Activated naive CD4-positive, alpha-beta T cell treated with anti-CD3 and anti-CD28 coated beads, Interleukin-2, amount 10 ng/mL, durations not matched to agents 7 days and 5 days (primary cell): ENCODE measurements at places on chromosomes 5 and 9.
A peak's percentile ranks its signal among the peaks of the same experiment; 100 is the strongest.

GRCh38 chr5:141780952-141781781 is 97.0 kb downstream of the PCDH1 start:
- no peak overlapping the region for H3K4me3 ChIP-seq
- no peaks in the 10 kb centered on the region for H3K4me1 ChIP-seq
- H3K36me3 ChIP-seq, result no peaks in the 10 kb centered on the region
- peaks cover 12% of the 10 kb centered on the region for H3K27me3 ChIP-seq
- no peak overlapping the region for H3K27ac ChIP-seq
- no peak for DNase-seq

DNA sequence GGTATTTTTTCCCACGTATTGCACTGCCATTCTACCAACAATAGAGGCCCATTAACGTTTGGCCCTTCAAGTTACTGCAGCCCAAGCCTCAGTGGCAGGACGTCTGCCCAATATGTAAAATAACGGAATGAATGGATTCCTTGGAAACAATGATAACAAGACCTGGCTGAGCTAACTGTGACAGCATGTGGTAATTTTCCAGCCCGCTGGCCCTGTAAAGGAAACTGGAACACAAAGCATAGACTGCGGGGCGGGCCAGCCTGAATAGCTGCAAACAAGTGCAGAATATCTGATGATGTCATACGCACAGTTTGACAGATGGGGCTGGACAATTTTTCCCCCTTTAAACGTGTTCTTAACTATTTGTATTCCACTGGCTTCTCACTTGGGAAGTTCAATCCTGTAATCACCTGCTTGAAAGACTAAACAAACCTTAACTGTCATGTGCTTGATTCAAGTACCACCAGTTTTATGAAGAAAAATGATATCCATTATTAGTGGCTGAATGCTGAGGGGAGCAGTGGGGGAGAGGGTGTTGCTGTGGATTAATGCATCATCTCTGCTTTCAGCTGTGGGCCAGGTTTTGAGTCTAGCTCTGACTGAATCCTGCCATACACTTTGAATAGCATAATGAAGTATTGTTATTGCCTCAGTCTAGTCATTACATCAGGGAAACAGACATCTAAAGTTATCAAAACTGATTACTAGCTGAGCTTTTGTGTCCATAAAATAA is 323.9 kb downstream of the TMEM161B start:
- H3K4me1 ChIP-seq, result no peaks in the 10 kb centered on the region
- no peak overlapping the region for H3K4me3 ChIP-seq
- no peak for DNase-seq

DNA sequence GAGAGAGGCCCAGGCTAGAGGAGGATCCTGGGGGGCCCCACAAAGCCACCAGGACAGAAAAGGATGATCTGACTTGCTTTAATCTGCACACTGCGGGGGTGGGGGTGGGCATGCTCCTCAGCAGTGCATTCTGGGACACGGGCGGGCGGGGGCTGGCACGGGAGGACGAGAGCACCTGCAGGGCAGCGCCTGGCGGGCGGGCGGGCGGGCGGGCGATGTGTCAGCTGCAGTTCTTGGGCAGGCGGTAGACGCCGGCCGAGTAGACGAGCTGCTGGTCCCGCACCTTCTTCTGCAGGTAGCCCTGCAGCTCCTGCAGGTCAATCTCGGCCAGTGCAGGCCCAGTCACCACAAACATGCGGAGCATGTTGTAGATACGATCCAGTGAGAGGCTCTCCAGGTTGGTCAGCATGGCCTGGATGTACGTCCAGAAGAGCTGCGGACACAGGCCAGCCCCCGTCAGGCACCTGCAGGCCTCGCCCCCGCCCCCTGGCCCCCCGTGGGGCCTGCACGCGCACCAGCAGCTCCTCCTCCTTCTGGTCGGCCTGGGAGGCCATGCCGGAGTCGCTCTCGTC is 3.0 kb upstream of the TMEM210 start:
- H3K27ac ChIP-seq, result no peak overlapping the region
- no peak for DNase-seq
- no peak overlapping the region for H3K4me3 ChIP-seq
- peaks cover 2% of the 10 kb centered on the region for H3K36me3 ChIP-seq

DNA sequence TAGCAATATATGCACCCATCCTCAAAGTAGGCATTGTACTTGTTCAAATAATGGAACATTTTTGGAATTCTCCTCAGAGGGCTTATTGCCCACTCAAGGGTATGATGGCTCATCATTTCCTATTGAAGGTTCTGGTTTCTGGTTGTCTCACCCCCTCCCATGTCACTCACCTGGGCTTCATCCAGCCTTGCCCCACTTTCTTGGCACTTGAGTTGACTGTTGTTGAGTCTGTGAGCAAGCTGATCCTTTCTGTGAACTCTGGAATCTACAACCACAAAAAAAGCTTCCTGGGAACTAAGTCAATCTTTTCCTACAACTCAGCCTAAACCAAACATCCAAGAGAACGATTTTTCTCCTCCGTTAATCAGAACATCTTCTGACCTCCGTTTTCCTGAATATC is 73.9 kb upstream of the ANKH start:
- no peak overlapping the region for H3K4me3 ChIP-seq
- peaks cover 5% of the 10 kb centered on the region for H3K4me1 ChIP-seq
- H3K27me3 ChIP-seq, result peaks cover 4% of the 10 kb centered on the region
- H3K36me3 ChIP-seq, result no peaks in the 10 kb centered on the region
- H3K27ac ChIP-seq, result no peak overlapping the region

DNA sequence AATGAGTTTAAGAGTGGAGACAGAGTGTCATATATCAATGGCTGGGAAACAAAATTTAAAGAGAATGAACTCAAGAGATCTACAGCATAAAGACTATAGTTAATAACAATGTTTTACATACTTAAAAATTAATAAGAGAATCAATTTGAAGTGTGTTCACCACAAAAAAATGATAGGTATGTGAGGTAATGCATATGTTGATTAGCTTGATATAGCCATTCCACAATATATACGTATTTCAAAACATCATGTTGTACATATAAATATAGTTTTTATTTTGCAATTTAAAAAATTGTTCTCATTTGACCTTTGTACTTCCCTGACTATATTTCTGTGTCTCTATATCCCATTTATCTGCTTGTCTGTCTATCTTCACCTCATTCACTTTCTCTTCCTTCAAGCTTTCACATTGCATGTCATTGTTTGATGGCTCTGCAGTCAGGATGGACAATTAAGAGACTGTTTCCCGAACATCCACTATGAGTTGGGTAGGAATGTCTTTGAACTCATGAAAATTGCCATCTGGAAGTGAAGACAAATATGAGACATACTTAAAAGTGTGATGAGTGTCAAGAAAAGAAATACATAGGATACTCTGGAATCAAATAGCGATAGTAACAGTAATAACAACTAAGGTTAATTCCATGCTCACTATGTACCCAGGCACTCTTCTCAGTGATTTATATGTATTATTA is 359.9 kb upstream of the ACTBL2 start:
- no peak for DNase-seq
- H3K4me3 ChIP-seq, result no peak overlapping the region
- no peaks in the 10 kb centered on the region for H3K4me1 ChIP-seq

- peaks cover 11% of the 10 kb centered on the region for H3K27me3 ChIP-seq
- no peak overlapping the region for H3K4me3 ChIP-seq
- no peaks in the 10 kb centered on the region for H3K4me1 ChIP-seq
These were observed 6.7 kb upstream of the C5orf63 start for GRCh38 chr5:127079994-127080491.

GRCh38 chr5:126561908-126562307 is 33.1 kb downstream of the ALDH7A1 start:
- H3K4me1 ChIP-seq, result no peaks in the 10 kb centered on the region
- H3K4me3 ChIP-seq, result no peak overlapping the region
- no peaks in the 10 kb centered on the region for H3K27me3 ChIP-seq
- no peak for DNase-seq
- no peak overlapping the region for H3K27ac ChIP-seq
- H3K36me3 ChIP-seq, result no peaks in the 10 kb centered on the region

- no peak overlapping the region for H3K27ac ChIP-seq
- H3K4me1 ChIP-seq, result no peaks in the 10 kb centered on the region
- no peaks in the 10 kb centered on the region for H3K36me3 ChIP-seq
- no peak for DNase-seq
- H3K27me3 ChIP-seq, result no peaks in the 10 kb centered on the region
- H3K4me3 ChIP-seq, result no peak overlapping the region
These were observed 287.0 kb upstream of the TMEM161B start for GRCh38 chr5:88555674-88556073.

GRCh38 chr5:156819537-156819936 is 30.6 kb upstream of the PPP1R2B start:
- H3K4me1 ChIP-seq, result peaks cover 4% of the 10 kb centered on the region
- no peak for DNase-seq
- H3K36me3 ChIP-seq, result no peaks in the 10 kb centered on the region
- no peaks in the 10 kb centered on the region for H3K27me3 ChIP-seq
- H3K4me3 ChIP-seq, result no peak overlapping the region
- H3K27ac ChIP-seq, result no peak overlapping the region

- no peak overlapping the region for H3K27ac ChIP-seq
- H3K27me3 ChIP-seq, result no peaks in the 10 kb centered on the region
- H3K4me1 ChIP-seq, result peaks cover 31% of the 10 kb centered on the region
- H3K4me3 ChIP-seq, result no peak overlapping the region
- H3K36me3 ChIP-seq, result peaks cover 80% of the 10 kb centered on the region
- DNase-seq, result no peak
These were observed 16.3 kb downstream of the CLTA start for GRCh38 chr9:36207016-36207415.

GRCh38 chr9:113593682-113594281 is 130.3 kb downstream of the RGS3 start:
- H3K4me1 ChIP-seq, result peaks cover 32% of the 10 kb centered on the region
- H3K27ac ChIP-seq, result no peak overlapping the region
- H3K36me3 ChIP-seq, result peaks cover 26% of the 10 kb centered on the region
- no peaks in the 10 kb centered on the region for H3K27me3 ChIP-seq
- DNase-seq, result no peak

- no peak overlapping the region for H3K4me3 ChIP-seq
- H3K36me3 ChIP-seq, result no peaks in the 10 kb centered on the region
- H3K27me3 ChIP-seq, result no peaks in the 10 kb centered on the region
- no peaks in the 10 kb centered on the region for H3K4me1 ChIP-seq
- DNase-seq, result no peak
These were observed 63.6 kb upstream of the BOD1 start for GRCh38 chr5:173679909-173680630.

GRCh38 chr9:102594241-102594640 is 400.9 kb upstream of the CYLC2 start:
- no peaks in the 10 kb centered on the region for H3K27me3 ChIP-seq
- DNase-seq, result no peak
- no peaks in the 10 kb centered on the region for H3K4me1 ChIP-seq
- H3K36me3 ChIP-seq, result no peaks in the 10 kb centered on the region
- H3K4me3 ChIP-seq, result no peak overlapping the region

- H3K27me3 ChIP-seq, result no peaks in the 10 kb centered on the region
- DNase-seq, result no peak
- no peaks in the 10 kb centered on the region for H3K4me1 ChIP-seq
- H3K27ac ChIP-seq, result no peak overlapping the region
- no peak overlapping the region for H3K4me3 ChIP-seq
These were observed 72.5 kb downstream of the MED10 start for GRCh38 chr5:6305853-6306252.

DNA sequence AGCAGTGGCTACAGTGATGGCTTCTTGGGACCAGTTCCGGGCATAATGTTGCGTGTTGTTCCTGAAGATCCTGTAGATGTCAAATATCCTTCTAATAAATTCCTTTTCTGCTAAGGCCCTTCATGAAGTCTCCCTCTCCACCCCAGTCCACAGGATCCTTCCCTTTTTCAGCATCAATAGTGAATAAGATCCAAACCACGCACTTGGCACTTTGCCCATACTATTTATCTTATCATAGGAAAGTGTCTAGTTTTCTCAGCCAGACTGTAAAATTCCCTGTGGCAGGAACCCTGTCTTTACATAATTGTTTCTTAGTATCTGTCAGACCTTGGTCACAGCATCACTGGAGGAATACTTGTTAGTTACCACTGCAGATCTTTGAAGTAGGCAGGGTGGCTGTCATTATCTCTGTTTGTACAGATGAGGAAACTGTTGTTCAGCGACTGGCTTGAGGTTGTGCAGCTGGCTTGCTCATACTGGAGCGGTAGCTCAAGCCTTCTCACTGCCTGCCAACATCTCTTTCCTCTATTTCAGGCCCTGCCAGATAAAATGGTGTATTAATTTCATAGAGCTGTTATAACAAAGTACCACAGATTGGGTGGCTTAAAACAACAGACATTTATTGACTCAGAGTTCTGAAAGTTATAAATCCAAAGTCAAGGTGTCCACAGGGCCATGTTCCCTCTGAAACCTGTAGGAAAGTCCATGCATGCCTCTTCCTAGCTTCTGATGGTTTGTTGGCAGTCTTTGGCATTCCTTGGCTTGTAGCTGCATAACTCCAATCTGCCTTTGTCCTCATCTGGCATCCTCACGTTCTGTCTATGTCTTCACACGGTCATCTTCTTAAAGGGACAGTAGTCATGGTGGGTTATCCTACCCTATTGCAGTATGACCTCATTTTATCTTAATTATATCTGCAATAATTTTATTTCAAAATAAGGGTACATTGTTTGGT is 33.5 kb upstream of the APC start:
- DNase-seq, result no peak
- peaks cover 23% of the 10 kb centered on the region for H3K4me1 ChIP-seq
- H3K27ac ChIP-seq, result no peak overlapping the region
- H3K27me3 ChIP-seq, result peaks cover 10% of the 10 kb centered on the region
- no peak overlapping the region for H3K4me3 ChIP-seq

GRCh38 chr5:77643654-77644370 is 5.3 kb upstream of the OTP start:
- peak overlapping the region; percentile 19 for H3K4me3 ChIP-seq
- peaks cover 19% of the 10 kb centered on the region for H3K4me1 ChIP-seq
- peaks cover 97% of the 10 kb centered on the region for H3K27me3 ChIP-seq
- H3K27ac ChIP-seq, result peak overlapping the region; percentile 69
- no peak for DNase-seq

DNA sequence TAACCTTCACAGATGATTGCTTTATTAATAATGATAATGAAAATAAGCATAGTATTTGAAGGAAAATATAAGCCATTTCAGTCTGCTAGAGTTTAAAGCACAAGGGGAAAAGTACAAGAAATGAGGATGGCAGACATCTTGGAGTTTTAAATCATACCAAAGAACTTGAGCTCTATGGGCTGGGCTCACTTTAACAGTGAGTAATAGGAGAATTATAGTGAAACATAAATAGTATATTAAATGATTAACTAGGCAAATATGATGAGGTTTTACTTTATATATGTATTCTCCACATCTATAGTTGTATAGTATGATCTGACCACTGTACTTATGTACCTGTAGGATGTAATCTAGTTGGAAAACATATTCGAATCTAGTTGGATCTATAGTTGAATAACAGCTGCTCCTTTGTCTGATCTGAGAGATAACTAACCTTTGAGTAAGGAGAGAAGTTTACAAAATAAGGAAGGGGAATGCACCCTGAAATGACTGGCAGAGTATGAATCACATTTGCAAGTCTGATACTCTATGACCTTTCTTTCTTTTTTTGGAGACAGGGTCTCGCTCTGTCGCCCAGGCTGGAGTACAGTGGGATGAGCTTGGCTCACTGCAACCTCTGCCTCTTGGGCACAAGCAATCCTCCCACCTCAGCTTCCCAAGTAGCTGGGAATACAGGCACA is 17.6 kb downstream of the MEGF9 start:
- DNase-seq, result no peak
- H3K4me3 ChIP-seq, result no peak overlapping the region
- peaks cover 4% of the 10 kb centered on the region for H3K36me3 ChIP-seq
- H3K27me3 ChIP-seq, result no peaks in the 10 kb centered on the region

GRCh38 chr9:35727676-35728040 is 4.3 kb downstream of the TLN1 start:
- no peak overlapping the region for H3K4me3 ChIP-seq
- H3K4me1 ChIP-seq, result peaks cover 7% of the 10 kb centered on the region
- H3K27ac ChIP-seq, result no peak overlapping the region
